Smooth muscle cell of the brain vasculature (primary cell): ENCODE measurements at places on chromosomes 13 and 19.
A peak's percentile ranks its signal among the peaks of the same experiment; 100 is the strongest.

- DNase-seq: no peak
Measured at GRCh38 chr19:54107876-54108490, 5.3 kb downstream of the NDUFA3 start.

- no peak for DNase-seq
Measured at GRCh38 chr13:32427852-32428580, at the start of gene N4BP2L1. Gene N4BP2L1, minus strand, starts transcription at chr13:32428130. Its CDS starts 48 bp downstream, at chr13:32428082.

DNA sequence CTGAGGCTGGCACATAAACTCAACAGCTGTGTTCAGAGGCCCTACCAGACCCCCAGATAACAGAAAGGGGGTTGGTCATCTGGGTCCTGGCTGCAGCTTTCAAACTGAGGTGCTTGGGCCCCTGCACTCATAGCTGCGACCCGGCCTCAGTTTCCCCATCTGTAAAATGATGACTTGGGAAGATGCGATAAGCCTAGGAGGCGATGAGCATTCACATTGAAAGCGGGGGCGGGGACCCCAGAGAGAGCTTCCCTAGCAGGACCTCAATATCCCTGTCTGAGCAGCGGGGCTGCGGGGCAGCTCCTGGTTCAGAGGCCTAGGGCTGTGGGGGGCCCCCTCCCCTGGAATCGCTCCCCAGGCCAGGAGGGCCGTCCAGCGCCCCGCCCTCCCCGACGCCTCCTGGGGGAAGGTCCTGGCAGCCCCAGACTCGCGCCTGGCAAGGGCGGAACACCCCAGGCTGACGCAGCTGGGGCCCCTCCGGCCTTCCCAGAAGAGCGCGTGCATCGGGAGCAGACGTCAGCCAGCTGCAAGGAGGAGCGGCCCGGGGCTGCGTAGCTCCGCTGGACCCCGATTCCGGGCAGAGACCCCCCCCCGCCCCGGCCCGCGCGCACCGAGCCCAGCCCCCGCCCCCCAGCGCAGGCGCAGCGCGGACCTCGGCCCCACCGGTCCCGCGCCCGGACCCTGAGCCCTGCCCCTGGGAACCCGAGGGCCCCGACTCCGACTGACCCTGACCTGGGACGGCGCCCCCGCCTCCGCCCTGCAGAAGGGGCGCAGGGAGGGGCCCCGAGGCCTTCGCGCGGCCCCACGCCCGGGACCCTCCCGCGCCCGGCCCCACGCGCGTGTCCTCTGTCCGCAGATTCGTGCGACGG is 3.5 kb downstream of the FSTL3 start:
- DNase-seq: peak; percentile 35

DNA sequence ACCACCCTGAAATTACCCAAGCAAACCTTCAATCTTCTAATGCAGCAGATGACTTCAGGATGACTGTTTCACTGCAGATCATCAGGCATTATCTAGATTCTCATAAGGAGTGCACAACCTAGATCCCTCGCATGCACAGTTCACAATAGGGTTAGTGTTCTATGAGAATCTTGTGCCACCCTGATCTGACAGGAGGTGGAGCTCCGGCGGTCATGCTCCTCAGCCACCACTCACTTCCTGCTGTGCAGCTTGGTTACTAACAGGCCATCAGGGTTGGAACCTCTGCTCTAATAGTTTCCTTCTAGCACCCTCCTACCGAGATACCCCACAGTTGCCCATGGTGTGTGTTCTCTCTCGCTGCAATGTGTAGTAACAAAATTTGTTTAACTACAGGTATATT is 442.8 kb downstream of the FGF14 start:
- DNase-seq: no peak

DNA sequence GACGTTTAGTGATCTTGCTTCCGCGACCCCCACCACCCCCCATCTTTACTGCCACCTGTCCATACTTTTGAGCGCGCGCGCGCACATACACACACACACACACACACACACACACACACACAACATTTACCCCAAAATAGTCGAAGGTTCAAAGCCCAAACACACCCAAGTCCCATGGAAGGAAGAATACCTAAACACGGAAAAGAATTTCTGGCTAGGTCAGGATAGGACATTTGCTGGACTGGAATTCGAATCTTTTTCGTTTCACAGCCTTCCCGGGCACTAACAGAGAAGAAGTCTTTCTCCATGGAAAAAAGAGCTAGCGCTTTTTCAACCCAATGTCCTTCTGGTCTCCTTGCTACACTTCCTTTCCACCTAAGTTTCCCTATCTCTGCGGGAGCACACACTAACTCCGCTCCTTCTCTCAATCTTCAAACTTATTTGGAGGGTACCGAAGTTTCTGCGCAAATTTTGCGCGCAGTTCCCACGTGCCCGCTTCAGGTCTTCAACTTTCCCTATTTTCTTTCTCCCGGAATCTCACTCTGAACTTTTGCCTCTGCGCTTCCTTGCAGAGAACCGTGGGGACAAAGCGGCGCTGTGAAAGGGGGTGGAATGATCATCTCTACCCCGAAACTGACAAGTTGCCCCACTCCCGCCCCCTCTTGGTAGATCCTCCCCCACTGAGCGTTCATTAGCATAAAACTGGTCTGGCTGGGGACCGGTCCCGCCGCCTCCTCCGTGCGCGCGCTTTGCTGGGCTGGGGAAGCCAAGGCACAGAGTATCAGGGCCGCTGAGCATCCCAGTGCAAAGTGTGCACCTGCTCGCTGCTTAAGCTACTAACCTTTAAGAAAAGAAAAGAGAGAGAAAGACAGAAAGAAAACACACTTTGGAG is 2.7 kb downstream of the DACH1 start:
- no peak for DNase-seq

DNA sequence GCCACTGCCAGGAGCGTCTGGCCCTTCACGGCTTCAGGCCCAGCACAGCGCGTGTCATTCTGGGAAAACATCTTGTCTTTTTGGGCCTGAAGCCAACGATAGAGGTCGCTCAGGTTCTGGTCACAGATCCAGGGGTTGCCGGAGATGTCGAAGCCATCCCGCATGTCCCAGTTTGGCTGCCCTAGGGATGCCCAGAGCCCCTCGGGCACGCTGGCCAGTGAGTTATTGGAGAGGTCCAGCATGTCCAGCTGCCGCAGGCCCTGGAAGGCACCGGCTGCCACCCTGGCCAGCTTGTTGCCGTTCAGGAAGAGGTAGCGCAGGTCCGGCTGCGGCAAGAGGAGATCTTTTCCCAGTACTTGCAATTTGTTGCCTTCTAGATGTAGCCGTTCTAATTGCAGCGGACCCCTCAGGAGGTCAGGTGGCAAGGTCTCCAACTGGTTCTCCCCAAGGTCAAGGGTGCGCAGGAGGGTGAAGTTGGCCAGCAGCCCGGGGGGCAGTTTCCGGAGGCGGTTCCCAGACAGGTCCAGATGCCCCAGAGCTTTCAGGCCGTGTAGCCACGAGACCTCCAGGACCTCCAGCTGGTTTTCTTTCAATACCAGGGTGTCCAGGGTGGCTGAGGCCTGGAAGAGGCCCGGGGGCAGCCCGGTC is 1.8 kb downstream of the LRG1 start:
- DNase-seq: no peak

DNA sequence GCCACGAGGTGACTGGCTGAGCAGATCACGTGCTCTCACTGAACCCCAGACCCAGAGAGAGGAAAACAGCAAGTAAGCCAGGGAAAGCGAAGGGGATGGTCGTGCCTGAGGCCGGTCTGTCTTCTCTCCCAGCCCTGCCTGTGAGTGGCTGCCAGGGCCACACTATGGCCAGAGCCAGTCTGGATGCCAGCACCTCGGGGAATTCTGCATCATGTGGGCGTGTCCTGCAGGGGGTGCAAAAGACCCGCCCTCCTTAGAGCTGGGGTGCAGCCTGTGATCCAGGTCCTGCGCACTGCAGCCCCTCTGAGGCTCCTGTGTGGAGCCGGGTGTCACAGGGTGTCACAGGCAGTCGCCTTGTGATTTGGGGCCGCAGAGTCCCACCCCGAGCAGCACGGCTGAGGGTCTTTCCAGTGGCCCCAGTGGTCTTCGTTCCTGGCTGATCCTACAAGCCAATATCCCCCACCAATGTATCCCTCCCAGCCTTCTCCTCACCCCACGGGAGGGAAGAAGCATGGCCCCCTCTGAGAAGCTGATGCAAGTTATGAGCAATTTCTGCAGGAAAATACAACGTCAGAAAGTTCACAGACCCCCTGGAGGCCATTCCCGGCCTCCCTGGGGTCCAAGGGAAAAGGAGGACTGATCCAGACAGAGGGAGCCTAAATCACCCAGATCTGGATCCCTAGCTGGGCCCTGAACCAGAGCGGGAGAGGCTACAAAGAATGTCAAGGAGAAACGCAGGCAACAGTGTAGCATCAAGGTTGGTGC is 7.7 kb downstream of the PPP1R12C start:
- no peak for DNase-seq

GRCh38 chr19:10111405-10111811 is at the start of gene P2RY11:
Gene P2RY11, plus strand, starts transcription at chr19:10111693. Its CDS starts 29 bp downstream, at chr19:10111722.
- no peak for DNase-seq

- DNase-seq: no peak
Measured at GRCh38 chr19:29521291-29522075, 4.3 kb upstream of the VSTM2B start.

GRCh38 chr13:44449999-44450821 is 76.6 kb downstream of the SERP2 start:
- no peak for DNase-seq

GRCh38 chr13:102002287-102002686 is 399.6 kb downstream of the FGF14 start:
- DNase-seq: no peak

DNA sequence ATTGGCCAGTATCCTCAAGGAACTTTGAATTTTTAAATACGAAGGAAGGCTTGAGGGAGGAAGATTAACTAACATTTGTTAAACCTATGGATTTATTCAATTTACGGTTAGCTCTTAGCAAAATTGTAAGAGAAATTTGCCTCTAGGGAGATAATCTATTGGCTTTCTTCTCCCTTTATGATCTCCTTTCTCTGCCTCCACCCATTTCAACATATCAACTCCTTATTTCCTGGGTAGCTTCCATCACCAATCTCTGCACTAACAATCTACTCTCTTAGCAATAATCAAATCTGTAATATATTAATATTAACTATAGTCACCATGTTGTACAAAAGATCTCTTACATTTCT is 233.9 kb upstream of the CSNK1A1L start:
- no peak for DNase-seq

DNA sequence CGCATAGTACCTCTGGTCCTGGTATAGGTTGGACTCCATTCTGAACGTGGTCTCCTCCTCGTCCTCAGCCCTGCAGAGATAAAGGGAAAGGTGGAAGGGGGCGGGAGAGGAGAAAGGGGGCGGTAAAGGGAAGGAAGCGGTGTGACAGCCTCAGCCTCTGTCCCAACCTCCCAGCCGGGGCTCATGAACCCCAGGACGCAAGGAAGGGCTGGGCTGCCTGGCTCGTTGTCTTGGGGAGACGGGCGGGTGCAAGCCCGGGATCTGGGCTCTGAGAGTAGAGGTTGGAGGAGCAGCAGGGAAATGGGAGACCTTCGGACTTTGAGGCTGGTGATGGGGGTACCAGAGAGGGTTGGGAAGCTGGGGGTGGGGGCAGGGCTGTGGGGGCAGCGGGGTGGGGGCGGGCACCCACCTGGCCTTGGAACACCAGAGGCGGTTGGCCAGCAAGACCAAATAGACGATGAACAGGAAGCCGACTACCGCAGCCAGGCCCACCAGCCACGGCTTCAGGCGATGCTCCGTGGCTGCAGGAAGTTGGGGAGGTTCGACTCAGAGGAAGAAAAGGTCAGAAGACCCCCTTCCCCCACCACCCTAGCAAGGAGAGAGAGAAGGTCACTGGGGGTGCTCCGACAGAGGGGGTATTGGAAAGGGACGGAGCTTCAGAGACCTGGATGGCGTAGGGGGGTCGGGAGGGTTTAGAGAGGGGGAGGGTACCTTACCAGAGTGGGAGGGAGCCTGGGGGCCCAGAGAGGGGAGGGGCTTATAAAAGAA is 1.7 kb downstream of the SMIM24 start:
- no peak for DNase-seq

GRCh38 chr13:31930901-31931522 is 100.6 kb upstream of the FRY start:
- no peak for DNase-seq

DNA sequence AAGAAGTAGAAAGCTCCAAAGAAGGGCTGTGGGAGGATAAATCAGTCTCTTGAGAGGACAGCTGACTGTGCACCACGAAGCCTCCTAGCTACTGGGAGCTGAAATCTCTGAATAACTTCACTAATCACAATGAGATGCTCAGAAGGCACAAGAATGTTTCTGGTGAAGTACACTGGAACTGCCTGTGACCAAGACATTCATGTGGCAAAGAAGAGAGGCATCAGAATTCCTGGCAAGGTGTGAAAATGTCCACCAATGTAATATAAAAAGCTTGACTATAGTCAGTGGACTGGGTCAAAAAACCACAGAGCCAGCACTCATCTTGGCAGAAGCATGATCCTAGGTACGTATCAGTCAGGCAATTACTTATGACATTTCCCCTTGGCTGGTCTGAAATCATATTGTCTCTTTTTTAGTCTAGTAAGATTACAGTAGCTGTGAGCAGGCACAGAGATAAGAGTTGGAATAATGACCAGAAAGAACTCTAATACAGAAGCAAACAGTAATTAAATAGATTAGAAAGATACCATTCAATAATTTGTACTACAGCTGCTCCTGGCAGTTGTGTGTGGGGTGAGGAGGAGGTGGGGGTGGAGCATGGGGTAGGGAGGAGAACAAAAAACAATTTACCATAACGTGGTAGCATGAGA is 434.7 kb downstream of the DIAPH3 start:
- DNase-seq: no peak

- DNase-seq: no peak
Measured at GRCh38 chr13:37139356-37139755, 33.9 kb upstream of the CSNK1A1L start.

- no peak for DNase-seq
Measured at GRCh38 chr19:7789447-7789846, 26.4 kb downstream of the CLEC4M start.

GRCh38 chr13:113625965-113626721 is 31.9 kb downstream of the ATP4B start:
- DNase-seq: no peak

- DNase-seq: no peak
Measured at GRCh38 chr19:54138489-54139256, 1.1 kb downstream of the CNOT3 start.

- no peak for DNase-seq
Measured at GRCh38 chr13:28438598-28439334, 56.2 kb downstream of the FLT1 start.

- DNase-seq: no peak
Measured at GRCh38 chr13:75637181-75637750, 1.1 kb downstream of the LMO7 start.

GRCh38 chr19:29942404-29943261 is 594 bp downstream of the URI1 start:
- no peak for DNase-seq

- DNase-seq: no peak
Measured at GRCh38 chr19:47310819-47311218, 1.2 kb downstream of the C5AR1 start.

- DNase-seq: no peak
Measured at GRCh38 chr19:34454091-34454490, 25.9 kb downstream of the UBA2 start.

DNA sequence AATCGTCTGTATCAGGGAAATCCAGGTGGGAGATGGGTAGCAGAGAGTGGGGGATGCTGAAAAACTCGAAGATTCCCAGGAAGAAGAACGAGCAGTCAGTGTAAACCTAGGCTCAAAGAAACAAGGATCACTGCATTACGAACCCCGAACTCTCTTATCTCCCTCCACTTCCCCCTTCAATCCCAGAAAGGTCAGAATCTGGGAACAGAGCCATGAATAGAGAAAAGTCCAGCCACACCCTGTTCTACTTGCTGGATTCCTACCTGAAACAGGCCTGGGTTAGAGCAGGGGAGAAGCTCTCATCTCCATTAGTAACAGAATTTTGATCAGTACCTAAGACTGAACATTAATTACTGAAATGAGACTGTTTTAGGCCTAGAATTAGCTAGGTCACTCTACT is 24.4 kb downstream of the EPSTI1 start:
- DNase-seq: no peak
